ENCODE measurements at places on chromosomes 12 and 14.

GRCh38 chr12:122076743-122077495, 1.6 kb upstream of the MLXIP start:
- DNase-seq = no peak

GRCh38 chr14:64722842-64723447, 18.7 kb downstream of the PLEKHG3 start:
- DNase-seq = no peak

- no peak for DNase-seq
Measured at GRCh38 chr12:131511391-131511802, 199.5 kb upstream of the SFSWAP start.

DNA sequence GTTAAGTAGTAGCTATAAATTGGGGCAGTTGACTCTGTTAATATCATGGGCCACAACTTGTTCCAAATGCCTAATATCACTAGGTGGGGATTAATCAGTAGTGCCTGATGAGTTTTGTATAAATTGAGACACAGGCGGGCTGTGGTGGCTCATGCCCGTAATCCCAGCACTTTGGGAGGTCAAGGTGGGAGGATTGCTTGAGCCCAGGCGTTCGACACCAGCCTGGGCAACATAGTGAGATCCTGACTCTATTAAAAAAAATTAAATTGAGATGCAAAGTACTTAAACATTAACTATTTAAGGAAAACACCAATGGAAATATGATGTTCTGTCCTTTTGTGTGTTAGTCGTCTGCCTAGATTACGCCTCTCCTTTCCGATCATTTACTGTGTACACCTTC, 9.0 kb downstream of the PAPOLA start:
- DNase-seq = no peak

- DNase-seq = no peak
Measured at GRCh38 chr12:65953631-65954030, 129.3 kb downstream of the HMGA2 start.

GRCh38 chr12:30661210-30661609, 34.5 kb downstream of the IPO8 start:
- no peak for DNase-seq

DNA sequence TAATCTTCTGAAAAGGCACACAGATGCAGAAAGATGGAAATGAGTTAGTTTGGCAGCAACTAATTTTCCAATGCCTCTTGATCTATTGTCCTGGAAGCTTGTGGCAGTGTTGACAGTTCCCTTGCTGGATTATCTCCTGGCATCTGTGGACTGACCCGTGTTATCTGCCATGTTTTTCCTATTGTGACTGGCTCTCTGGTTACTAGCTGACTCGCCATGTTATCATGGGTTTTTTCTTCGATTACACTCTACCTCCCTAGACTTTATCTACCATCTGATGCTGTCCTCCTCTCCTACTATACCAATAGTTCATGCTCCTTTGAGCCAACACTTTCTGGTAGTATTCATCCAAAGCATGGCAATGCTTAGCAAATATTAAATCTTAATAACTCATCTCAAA, 63.3 kb upstream of the FLRT2 start:
- DNase-seq = no peak

DNA sequence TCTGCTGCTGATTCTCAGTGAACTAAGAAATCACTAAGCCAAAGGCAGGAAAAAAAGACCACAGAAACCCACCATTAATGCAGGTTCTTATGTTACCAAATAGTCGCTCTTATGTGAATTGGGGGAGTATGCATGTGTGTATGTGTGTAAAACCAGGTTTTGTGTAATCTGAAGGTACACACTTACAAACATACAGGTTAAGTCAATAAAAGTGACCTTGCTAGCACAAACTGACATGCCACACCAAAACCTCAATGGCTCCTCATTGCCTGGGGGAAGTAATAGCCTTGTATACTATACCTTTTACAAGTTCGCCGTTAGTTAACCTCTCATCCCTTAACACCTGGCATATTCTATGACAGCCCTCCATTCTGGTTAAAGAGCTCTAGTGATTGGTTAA, 29.8 kb upstream of the TMED10 start:
- no peak for DNase-seq

- DNase-seq = no peak
Measured at GRCh38 chr14:67889455-67889854, 69.9 kb downstream of the RAD51B start.

- DNase-seq = no peak
Measured at GRCh38 chr12:21715386-21715785, 57.7 kb upstream of the LDHB start.

GRCh38 chr12:53601296-53601847, 24.8 kb downstream of the ATF7 start:
- no peak for DNase-seq

GRCh38 chr12:94277426-94278000, 129.1 kb downstream of the PLXNC1 start:
- no peak for DNase-seq

- no peak for DNase-seq
Measured at GRCh38 chr12:6773590-6774351, 1.5 kb downstream of the LAG3 start.

- DNase-seq = no peak
Measured at GRCh38 chr12:45581112-45581511, 148.4 kb upstream of the ARID2 start.

- no peak for DNase-seq
Measured at GRCh38 chr12:52394836-52395405, 9.5 kb upstream of the KRT84 start.
